ENCODE measurements at places on chromosomes 3 and 15. TPM values are rescaled to one million over a fixed set of nuclear protein-coding genes. Genes with fewer than 3 reads are reported as not detected.

DNA sequence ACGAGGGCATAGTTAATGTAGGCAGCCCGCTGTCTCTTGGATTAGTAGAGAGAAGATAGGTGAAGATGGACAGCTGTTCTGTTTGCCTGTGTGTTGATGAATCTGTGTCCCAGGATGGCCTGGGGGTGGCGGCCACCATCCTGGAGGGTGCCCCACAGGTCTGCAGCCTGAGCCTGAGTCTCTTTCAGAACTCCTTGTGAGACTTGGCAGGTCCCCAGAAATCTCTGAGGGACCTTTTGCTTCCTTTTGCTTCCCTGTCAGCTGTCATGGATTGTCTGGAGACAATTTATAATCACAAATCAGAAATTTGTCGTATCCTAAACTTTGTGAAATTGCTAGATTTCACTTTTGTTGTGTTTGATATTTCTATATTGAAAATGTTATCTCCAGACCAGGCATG, 17.4 kb downstream of the FAN1 start:
- no peak for DNase-seq

GRCh38 chr3:123584284-123584987, 417 bp downstream of the HACD2 start:
- DNase-seq, result no peak

- no peak for DNase-seq
These were observed 292.4 kb downstream of the CNTN4 start for GRCh38 chr3:2390926-2391532.

DNA sequence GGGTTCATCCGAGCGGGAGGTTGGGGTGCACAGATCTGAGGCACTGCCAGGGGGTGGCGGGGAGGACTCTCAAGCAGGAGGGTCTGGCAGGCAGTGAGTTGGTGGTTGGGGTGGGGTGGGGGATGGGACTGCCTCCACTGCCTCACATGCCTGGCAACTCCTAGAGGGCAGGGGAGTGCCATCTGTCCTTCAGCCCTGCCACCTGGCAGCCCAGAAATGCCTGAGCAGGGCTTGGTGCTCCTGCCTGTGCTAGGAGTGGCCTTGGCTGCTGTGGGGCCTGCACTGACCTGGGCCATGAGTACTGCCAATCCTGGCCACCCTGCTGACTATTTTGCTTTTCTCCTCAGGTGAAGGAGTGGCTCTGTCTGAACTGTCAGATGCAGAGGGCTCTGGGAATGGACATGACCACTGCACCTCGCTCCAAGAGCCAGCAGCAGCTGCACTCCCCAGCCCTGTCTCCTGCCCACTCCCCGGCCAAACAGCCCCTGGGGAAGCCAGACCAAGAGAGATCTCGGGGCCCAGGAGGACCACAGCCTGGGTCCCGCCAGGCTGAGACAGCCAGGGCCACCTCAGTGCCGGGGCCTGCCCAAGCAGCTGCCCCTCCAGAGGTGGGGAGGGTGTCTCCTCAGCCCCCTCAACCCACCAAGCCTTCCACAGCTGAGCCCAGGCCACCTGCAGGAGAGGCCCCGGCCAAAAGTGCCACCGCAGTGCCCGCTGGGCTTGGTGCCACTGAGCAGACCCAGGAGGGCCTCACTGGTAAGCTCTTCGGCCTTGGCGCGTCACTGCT, 32.0 kb upstream of the APEH start:
- no peak for DNase-seq

DNA sequence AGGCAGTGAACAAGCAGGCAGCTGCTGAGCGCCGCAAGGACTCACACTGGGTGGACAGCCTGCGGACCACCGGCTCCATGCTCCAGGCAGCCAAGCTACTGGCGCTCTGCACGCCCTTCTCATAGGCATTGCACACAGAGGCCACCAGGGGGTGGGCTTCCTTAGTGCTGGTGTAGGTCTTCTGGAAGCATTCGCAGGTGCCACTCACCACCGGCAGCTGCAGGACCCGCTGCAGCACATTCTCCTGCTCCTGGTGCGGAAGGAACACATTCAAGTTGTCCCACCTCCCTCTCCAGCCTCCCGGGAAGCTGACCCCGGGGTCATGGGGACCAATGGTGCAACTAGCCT, 6.0 kb downstream of the PLIN1 start:
- peak; percentile 85 for DNase-seq

- DNase-seq, result no peak
These were observed 125.5 kb downstream of the NSMCE3 start for GRCh38 chr15:29143909-29144635.

DNA sequence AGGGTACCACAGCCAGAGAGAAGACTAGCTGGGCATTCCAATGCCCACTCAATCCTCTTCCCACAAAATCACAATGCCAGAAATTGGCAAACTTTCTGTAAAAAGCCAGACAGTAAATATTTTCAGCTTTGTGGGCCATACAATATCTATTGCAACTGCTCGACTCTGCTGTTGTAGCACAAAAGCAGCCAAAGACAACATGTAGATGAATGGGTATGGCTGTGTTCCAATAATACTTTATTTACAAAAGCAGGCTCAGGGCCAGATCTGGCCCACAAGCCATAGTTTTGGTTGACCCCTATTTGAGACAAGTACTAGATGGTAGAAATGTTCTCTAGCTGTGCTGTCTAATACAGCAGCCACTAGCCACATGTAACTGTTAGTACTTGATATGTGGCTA, 330.9 kb downstream of the ERC2 start:
- no peak for DNase-seq

DNA sequence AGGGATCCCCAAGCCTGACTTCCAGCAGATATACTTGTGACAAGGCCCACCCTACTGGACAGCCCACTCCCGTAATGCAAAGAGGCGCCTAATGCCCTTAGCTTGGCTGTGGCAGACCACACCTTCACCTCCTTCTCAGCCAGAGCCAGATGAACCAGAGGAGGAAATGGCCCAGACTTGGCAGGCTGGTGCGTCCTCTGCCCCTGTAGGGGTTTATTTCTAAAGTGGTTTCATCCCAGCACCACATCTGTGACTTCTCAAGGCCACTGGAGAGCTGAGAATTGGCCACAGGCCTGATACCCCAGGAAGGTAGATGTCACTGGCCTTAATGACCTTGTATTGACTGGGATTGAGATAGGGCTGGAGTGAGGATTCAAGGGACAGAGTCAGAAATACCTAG, 29.5 kb downstream of the BOC start:
- DNase-seq, result no peak

Gene IL17RE
- polyA plus RNA-seq, result 3.4 TPM

Gene PRR20G
- 0.67 TPM for polyA plus RNA-seq

Gene GJD2
- 0.39 TPM for polyA plus RNA-seq

Gene SATB1
- 18.8 TPM for polyA plus RNA-seq

Gene GOLGA6D
- 0.27 TPM for polyA plus RNA-seq

Gene RARRES1
- 0.09 TPM for polyA plus RNA-seq

All from H1 (cell line).